WTC11 (cell line): ENCODE measurements at places on chromosomes 12 and 14. TPM values are rescaled to one million over a fixed set of nuclear protein-coding genes. Genes with fewer than 3 reads are reported as not detected.

DNA sequence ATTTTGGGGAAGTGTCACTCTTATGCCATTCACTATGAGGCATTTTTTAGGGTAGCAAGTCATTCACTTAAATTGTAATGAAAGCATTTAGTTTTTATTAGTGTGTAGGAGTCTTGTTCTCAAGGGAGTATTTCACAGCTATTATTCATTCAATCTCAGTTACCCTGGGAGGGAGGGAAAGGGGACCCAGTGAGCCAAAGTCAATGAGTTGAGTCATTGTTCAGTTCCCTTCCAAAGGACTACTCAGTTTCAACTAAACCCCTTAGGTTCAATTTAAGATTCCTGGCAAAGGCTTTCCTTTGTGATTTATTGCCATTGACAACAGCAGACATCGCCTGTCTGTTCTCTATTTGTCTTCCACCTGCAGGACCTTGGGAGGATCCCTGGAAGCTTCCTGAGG is 29.3 kb upstream of the RASSF8 start:
- DNase-seq: no peak

DNA sequence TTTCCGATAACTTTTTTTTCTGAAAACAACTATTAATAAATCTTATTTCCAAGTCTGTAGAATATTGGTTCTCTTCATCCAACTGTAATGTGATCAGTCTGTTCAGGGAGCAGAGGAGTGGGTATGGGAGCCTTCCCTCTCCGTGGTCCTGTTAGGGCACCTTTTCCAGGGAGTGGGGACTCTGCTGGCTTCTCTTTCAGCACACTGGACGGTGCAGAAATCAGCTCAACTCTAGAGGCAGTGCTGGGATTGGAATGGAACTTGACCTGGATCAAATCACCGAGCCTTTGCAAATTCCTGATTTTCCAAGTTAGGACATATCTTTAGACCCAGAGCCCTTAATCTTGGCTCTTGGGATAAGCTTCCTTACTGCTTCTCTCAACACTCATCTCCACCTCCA is 630.4 kb downstream of the DIO2 start:
- DNase-seq: no peak

- DNase-seq: peak; percentile 46
Observed at GRCh38 chr12:113097716-113098440, 37.7 kb downstream of the RASAL1 start.

DNA sequence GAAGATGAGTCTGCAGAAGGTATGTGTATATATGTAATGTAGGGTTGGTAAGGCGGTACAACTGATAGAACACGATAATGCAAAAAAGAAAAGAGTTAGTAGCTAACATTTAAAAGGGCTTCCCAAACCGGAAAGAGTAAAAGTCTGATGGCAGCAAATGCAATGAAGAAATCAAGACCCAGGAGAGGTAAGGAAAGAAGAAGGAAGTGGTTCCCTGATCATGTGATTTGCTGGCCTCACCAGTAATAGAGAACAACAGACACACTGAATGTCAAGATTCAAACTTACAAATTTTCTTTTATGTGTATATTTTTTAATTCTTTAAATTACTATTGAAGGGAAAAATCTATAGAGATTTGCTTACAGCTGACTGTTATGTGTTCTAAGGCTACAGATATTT is 18.4 kb downstream of the ZFC3H1 start:
- DNase-seq: no peak

The GRIP1 gene
- total RNA-seq: 16.7 to 29.0 TPM (median 22.5 TPM) in 3 replicates

DNA sequence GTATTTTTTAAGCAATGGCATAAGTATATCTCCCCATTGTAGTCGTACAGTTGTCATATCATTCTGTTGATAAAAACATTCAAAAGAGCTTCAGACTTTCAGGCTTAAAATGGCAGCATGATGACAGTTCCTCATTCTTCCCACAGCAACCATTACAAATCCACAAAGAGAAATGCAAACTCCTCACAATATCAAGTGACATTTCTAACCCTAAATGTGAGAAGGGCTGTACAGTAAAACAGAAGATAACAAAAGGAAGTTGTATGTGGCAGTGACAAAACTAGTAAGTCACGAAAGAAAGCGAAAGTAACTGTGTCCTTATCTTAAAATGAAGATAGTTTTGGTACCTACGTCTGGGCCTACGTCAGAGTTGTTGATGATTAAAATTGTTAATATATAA is 46.7 kb downstream of the GXYLT1 start:
- DNase-seq: no peak

- DNase-seq: no peak
Observed at GRCh38 chr12:55642669-55643068, 6.0 kb downstream of the OR10P1 start.

- no peak for DNase-seq
Observed at GRCh38 chr12:112870267-112870980, 36.3 kb upstream of the OAS1 start.

DNA sequence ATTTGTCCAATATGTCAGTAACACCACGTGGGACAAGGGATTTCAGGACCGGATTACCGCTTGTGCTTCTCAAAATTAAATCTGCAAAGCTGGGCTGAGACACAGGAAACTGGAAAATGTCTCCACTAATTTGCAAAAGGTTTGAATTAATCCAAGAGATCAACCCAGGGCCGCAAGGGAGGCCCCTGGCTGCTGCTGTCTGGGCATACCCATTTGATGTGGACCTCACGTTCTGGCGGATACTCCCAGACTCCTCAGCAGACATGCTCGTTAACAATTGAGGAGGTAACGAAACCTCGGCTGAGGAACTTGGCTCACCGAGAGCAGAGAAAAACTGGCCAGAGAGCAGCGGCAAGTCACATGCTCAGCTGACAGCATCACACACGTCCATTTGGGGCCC is 180.6 kb downstream of the SLC15A4 start:
- DNase-seq: no peak

- DNase-seq: no peak
Observed at GRCh38 chr12:30700216-30700900, 4.7 kb upstream of the IPO8 start.

DNA sequence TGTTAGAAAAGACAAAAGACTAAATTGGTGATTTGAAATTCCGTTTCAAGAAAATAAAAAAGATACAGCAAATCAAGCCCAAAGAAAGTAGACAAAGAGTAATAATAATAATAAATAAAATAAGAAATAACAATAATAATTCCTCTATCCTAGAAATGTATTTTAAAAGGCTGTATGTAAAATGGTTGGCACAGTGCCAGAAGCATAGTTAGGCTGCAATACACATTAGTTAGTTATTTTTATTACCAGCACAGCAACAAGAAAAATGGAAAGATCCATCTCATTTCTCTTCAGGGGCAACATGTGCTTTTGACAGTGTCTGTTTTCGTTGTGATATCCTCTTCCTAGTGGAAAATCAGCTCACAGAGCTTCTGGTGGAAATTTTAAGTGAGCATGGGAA is 174.1 kb upstream of the TMTC1 start:
- DNase-seq: no peak

The REM2 gene
- total RNA-seq: 1.1 to 1.5 TPM (median 1.5 TPM) in 3 replicates

- no peak for DNase-seq
Observed at GRCh38 chr12:87822923-87823322, 206.3 kb downstream of the C12orf50 start.

- no peak for DNase-seq
Observed at GRCh38 chr14:76191297-76191696, 39.6 kb downstream of the GPATCH2L start.

GRCh38 chr14:26606729-26607312 is 9.0 kb upstream of the NOVA1 start:
- no peak for DNase-seq

DNA sequence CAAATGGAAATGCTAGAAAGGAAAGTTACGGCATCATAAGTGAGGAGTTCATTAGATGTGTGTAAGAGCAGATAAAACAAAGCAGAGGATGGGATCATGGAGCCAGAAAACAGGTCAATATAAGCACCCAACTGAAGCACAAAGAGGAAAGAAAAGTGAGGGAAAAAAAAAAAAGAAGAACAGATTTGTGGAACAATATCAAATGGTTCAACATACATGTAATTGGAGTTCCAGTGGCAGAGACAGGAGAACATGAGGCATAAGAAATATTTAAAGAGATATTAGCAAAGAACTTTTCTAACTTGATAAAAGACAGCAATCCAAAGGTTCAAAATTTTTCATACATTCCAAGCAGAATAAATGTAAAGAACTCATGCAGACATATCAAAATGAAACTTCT is 54.1 kb downstream of the SPTSSA start:
- DNase-seq: no peak

GRCh38 chr14:68548194-68549076 is 244.4 kb downstream of the ZFP36L1 start:
- DNase-seq: no peak

DNA sequence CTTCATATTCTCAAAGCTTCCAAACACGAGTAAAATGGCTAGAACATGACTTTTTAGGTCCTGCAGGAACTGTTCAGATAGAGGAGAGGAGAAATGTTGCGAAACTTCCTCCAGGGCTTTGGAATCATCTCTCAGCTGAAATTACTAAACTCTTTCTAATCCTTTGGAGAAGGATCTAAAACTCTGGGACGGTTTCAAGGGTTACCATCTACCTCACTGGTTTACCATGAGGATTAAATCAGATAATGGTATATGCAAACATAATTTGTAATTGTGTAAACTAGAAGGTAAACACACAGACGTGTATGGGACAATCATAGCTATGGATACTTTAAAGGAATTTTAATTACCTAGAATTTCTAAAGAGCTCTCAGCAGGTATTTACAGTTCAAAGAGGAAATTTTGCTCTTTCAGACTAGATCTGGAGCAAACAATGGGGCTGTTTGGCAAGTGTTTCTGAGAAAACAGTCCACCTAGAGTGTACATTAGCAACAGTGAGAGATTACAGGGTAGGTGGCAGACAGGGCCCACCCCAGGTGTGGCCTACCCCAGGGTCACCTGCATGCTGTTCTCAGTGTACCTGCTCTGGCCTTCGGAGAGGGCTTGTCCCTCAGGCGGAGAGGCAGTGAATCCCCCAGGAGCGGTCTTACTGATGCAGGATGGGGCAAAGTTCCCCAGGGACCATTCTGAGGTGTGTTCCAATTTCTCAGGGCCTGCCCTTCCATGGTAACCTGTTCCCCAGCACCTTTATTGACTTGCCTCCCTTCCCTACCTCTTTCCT is 124.7 kb upstream of the MAX start:
- no peak for DNase-seq

DNA sequence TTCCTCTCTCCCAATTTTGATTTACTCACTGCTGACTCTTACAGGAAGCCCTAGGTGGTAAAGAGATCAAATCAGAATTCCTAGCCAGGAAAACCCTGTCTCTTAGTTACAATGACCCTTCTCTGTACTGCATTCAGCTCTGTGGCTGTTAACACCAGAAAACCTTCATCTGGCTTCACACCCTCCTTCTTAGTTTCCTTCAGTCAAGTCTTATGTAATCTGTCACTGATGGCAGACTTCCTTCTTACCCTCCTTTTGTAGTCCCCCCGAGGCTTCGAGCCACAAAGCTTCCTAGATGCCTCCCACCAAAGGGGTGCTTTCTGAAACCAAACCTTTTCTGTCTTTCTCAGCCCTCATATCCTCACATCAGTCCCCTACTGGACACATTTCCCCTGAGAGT is 16.5 kb downstream of the NGDN start:
- DNase-seq: no peak

DNA sequence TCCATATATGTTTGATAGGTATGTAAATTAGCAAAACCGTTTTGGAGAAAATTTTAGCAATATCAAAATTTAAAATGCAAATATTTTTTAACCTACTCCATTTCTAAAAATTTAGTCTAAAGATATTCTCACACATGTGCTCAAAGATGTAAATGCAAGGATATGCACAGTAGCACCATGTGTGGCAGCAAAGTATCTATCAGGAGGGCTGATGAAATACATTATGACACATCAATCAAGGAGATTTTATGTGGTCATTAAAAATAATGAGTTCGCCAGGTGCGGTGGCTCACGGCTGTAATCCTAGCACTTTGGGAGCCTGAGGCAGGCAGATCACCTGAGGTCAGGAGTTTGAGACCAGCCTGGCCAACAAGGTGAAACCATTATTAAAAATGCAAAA is 8.0 kb upstream of the C1R start:
- no peak for DNase-seq

The SPTB gene
- 2.5 to 3.2 TPM (median 2.8 TPM) in 3 replicates for total RNA-seq

- DNase-seq: no peak
Observed at GRCh38 chr14:74532246-74532645, 38.7 kb downstream of the ISCA2 start.

DNA sequence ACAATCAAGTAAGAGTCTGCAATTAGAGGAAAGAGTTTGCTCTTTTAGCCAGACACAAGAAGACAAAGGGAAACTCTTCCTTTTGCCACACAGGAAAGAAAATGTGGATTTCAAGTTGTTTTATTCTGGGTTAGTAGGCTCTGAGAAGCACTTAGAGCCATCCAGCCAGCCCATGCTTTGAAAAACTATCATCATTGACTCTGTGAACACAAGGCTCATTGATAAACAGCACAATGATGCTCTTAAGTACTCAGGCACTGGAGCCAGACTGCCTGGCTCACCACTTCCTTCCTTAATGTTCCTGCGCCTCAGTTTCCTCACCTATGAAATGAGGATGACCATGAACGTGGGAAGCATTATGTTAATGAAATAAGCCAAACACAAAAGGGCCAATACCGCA is 150.2 kb upstream of the EEA1 start:
- no peak for DNase-seq

DNA sequence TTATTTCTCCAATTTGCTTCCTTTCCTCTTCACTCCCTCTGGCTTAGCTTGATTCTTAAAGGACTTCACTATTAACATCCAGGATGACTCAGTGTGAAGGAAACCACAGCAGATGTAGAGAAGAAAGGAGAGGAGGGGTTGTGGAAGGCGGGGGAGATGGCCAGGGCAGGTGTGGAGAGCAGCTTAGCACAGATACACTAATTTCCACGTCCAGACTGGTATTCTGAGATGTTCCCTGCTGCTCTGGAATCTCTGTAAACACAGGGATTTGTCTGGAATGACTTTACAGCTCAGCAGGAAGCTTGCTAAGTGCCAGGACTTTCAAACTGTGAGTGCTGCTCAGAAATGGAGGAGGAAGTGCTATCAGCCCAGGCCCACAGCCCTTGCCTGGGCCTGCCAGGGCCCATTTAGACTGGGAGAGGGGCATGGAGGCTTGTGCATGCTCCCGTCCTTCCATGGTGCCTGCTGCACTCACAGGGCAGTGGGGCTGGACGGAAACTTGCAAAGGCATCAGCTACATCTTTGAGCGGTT is 202.5 kb upstream of the DDHD1 start:
- DNase-seq: peak; percentile 57

The HCAR2 gene
- total RNA-seq: not detected in 3 replicates

The KITLG gene
- 8.1 to 12.5 TPM (median 8.9 TPM) in 3 replicates for total RNA-seq

DNA sequence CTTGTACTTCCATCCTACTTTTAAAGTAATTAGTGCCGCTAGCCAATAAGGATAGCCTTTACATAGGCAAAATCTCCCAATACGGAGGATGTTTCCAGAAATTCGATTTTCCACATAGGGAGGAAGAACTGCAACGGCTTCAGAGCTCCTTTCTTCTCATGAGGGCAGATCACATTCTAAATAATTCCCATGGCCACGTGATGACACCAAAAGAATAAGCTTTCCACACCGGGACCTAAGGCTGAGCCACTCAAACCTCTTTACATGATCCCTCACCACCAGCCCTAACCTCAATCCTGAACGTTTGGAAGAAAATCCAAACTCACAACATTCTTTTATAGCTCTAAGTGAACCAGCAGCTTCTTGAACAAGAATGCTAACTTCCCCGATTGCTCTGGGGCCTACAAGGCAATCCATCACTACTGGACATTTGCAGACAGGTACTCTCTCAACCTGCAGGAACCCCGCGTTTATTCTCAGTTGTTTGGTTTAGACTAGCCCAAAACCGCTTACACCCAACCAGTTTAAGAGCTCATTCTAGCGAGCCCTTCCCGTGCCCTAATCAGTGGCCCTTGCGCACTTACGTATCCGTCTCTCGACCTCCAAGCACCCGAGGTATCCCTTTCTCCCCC is 884 bp downstream of the CAPRIN2 start:
- no peak for DNase-seq

The RBP5 gene
- 4.1 to 5.4 TPM (median 4.7 TPM) in 3 replicates for total RNA-seq

GRCh38 chr14:78902010-78902623 is 731.9 kb downstream of the NRXN3 start:
- peak; percentile 55 for DNase-seq
